Stimulated activated CD4-positive, alpha-beta T cell treated with anti-CD3 and anti-CD28 coated beads, Interleukin-4, amount 100 ng/mL, for 1 hour (primary cell): ENCODE measurements at places on chromosomes 11 and 22.

DNA sequence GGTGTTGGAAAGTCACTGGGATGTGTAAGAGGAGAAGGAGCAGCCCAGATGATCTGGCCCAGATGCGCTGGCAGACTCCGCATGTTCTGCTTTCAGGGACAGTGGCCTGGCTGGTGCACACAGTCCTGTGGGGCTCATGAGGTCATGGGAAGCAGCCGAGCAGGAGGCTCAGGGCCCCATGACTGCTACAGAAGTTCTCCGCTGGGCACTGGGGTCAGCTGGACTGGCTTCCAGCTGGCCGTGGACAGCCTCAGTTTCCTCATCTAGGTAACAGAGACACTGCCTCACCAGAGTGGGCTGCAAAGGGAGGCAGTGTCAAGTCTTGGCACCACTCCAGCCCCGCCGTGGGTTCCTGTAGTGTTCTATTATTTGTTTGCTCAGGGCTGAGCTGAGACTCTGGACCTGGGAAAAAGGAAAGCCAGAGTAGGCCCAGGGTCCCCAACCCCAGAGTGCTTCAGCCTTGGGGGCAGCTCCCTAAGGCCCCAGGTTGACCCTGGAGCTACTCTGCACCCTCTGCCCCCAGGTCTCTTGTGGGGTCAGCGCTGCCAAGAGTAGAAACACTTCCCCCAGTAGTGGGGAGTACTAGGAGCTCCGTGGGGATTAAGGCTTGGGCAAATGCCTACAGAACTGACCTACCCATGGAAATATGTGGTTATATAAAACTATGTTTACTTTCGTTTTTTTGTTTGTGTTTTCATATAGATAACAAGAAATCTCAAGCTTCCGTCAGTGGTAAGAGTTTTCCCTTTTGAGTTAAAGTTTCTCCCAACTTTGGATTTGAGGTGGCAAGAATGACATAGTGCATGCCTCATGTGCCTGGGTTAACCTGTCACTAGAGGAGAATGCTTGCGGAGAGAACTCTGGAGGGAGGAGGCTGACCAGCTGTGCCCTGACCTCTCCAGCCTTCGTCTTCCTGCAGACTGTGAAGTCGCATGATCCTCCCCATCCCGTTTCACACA lies 45.3 kb downstream of the MED15 start:
- DNase-seq = no peak

DNA sequence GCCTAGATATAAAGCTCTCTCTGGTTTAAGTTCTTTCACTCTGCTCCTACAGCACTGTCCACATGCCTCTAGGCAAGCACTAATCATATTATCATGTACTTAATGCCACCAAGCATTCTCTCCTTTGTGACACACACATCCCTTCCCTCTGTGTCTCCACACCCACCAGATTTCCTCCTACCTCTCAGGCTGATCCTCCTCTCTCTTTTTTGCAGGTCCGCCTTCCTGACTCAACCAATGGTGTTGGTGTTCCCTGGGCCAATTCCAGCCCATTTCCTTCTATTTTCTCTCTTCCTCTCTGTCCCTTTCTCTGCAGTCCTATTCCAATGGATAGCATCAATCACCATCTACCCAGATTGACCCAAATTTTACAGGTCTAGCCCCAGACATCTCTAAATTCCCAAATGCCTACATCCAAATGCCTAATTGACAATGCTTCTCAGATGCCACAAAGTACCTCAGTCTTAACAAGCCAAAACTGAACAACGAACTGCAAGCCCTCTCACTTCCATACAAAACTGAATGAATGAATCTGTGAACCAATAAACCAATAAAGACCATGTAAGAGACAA lies 504 bp upstream of the ZNF215 start:
- no peak for DNase-seq

GRCh38 chr11:21564833-21565682 lies 627.8 kb upstream of the ANO5 start:
- no peak for DNase-seq

GRCh38 chr11:118646393-118646792 lies 33.1 kb downstream of the TREH start:
- no peak for DNase-seq

DNA sequence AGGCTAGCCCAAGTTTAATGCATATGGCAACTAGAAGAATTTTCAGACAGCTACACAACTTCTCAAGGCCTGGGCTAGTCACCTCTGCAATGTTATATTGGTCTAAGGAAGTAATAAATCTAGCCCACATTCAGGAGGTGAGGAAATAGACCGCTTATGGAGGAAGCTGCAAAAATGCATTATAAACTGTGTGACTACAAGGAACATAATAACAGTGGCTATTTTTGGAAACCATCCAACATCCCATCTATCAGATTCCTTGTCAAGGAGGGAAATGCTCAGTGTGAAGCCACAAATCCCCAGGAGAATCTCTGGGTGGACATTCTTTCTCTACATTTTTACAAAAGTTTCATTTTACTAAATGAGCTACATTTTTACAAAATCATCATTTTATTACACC lies 76.1 kb downstream of the BBOX1 start:
- DNase-seq = no peak

- no peak for DNase-seq
Measured at GRCh38 chr11:2573240-2574042, 126.4 kb downstream of the KCNQ1OT1 start.

DNA sequence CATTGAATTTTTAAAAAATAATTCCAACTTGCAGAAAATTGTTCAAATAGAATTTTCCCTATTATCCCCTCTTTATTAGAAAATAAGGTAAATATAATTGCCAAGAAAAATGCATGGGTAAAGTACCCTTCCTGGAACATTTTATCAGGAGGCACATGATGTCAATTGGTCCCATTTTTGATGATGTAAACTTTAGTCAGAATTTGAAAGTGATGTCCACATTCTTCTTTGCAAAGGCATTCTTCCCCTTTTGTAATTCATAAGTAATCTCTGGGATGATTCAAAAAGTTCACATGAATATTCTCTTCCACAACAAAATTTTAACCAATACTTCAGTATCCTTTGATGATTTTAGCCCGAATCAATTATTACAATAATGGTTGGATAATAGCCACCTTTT lies 86.9 kb upstream of the ANO3 start:
- DNase-seq = no peak

DNA sequence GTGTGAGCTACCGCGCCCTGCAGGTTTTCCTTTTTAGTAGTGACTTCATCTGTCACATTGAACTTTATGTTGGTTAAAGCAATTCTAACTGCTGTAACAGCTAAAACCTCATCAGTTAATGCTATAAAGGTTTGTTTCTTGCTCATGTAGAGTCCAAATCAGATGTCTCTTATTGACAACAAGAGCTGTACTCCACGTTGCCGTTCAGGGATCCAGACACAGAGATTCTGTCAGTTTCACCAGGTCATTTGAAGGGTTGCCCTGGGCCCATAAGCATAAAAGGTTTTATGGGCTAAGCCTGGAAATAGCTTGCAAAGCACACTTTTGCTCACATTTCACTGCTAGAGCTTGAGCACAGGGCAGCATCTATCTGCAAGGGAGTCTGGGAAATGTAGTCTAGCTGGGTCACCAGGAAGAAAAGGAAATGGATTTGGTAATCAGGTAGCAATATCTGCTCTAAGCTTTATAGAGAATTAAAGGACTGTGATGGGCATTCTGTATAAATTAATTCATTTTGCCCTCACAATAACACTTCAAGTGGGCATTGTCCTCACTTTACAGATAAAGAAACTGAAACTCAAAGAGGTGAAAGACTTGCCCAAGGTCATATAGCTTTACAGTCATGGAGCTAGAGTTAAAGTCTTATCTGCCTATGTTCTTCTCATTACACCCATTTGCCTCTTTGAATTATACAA lies 25.2 kb upstream of the PTPRJ start:
- no peak for DNase-seq

DNA sequence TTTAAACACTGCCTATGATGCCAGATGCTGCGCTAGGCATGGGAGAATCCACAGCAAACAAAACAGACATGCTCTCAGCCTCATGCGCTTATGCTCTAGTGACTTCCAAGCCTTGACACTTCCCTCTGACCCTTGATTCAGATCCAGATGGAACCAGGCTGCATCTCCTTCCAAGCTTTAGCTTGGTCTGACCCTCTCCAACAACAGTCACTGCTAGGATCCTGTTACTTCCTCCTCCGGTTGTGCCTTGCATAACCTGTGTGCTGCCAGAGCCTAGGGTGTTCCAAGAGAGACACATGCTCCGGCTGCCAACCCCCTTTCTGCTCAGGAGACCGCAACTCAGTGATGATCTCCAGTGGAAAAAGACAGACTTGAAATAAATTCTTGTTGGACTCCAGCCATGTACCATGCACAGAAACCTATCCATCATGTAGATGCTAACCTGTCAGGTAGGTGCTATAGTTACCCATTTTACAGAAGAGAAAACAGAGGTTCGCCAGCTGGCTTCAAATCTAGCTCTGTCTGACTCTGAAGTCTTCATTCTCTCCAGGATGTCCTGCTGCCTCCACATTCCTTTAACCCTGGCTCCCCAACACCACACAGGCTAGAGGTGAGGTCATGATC lies 136.3 kb upstream of the TEAD1 start:
- no peak for DNase-seq

DNA sequence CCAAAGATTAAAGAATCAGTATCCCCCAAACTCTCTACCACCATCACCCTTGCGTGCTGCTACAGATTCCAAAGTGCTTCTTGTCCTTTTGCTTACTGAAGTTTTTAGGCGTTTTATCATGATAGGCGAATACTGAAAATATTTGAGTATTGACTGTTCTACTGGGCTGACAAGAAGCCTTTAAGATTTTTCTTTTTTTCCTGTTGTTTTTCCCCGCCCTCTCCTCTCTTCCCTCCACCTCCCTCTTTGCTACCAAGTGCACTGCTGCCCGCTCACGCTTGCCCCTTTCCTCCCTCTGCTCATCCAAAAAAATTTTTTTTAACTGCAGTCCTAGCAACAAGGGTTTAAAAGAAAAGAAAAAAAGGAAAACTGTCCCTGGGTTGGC lies 679 bp downstream of the SPCS2 start:
- no peak for DNase-seq

DNA sequence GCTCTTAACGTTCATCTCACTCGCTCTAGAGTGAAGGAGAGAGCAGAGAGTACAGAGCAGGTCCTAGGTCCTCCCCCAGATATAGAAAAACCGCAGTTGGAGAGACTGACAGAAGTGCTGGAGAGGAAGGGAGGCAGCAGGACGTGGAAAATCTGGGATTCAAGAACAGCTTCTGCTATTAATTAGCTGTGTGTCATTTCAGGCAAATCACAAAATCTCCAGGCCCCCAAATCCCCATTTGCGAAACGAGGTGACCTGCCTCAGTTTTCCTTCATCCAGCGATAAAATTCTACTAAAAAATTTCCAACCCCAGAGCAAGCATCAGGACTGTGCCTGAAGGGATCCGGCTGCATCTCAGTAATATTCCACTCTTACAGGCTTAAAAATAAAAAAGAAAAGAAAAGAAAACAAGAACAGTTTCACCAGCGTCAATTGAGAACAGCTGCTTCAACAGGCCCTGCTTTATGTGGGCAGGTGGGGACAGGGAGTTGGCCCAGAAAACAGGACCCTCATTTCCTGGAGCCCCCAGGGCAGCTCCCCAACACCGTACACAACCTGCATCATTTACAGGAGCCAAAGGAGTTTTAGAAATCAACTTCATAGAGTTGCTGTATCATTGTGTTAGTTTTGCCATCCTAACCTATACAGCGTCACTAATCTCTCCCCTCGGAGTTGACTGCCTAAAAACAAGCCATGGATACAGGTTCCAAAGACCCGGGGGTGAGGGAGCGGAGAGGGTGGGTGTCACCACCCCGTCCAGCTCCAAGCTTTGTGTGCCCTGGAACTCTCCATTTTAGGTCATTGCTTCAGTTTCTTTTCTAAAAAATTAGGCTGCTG lies 2.3 kb upstream of the MALAT1 start:
- no peak for DNase-seq

DNA sequence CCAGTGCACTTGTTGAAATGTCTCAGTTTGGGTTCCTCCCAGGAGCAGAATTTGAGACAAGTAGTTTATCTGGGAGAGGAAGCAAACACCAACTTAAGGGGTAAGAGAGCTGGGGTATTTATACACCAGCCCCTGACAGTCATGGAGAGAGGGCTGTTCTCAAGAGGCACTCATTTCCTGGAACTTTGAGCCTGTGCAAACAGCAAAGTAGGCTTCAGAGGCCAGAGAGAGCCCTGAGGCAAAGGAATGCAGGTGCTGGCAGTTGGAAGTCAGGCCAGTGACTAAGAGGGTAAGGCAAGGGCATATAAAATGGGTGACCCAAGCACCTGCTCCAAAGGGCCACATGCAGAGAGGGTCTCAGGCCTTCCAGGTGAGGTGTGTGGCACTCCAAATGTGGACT lies 16.1 kb downstream of the MS4A18 start:
- DNase-seq = no peak

DNA sequence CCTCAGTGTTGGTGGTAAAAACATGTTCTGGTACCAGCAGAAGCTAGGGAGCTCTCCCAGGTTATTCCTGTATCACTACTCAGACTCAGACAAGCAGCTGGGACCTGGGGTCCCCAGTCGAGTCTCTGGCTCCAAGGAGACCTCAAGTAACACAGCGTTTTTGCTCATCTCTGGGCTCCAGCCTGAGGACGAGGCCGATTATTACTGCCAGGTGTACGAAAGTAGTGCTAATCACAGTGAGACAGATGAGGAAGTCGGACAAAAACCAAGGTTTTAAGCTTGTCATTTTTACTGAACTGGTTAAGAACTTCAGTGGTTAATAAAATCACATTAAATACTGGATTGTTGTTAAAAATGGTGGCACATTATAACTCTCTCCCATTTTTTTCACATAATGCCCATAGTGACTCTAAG lies 42.6 kb upstream of the VPREB1 start:
- no peak for DNase-seq

GRCh38 chr11:2812371-2812991 lies 73.1 kb downstream of the CDKN1C start:
- DNase-seq = no peak

GRCh38 chr22:47476231-47476630 lies 713.8 kb downstream of the TBC1D22A start:
- no peak for DNase-seq

GRCh38 chr11:100689141-100689540 lies 2.1 kb downstream of the ARHGAP42 start:
- DNase-seq = no peak

DNA sequence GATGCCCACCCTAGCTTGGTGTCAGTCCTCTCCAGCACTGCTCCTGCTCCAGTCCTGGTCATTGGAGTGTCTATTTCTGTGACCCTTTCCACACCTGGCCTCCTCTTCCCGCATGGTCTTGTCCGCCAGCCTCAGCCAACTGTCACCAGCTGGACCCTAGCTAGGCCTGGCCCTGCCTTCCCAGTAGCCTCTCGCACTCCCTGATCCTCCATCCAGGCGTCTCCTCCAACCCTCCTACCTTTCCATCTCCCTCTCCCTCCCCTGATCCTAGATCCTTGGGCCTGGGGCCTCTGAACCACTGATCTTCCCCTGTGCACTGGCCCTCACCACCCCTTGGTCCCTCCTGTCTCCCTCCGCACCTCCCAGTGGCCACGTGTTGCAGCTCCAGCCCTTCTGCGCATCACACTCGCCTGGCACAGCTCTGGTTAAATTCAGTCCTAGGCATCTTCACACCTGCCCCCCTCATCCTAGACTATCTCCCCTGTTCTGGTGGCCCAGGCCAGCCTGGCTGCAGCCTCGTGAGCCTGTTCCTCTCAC lies 9.9 kb downstream of the SYNGR1 start:
- DNase-seq = no peak

- DNase-seq = no peak
Measured at GRCh38 chr11:12276356-12276755, 101.0 kb upstream of the PARVA start.

- no peak for DNase-seq
Measured at GRCh38 chr11:1899090-1899489, 7.4 kb upstream of the PRR33 start.
